ENCODE measurements at places on chromosomes 1 and 21. TPM values are rescaled to one million over a fixed set of nuclear protein-coding genes. Genes with fewer than 3 reads are reported as not detected.
A peak's percentile ranks its signal among the peaks of the same experiment; 100 is the strongest.

The RBM11 gene
- total RNA-seq, result 0.61 TPM

The GNG12 gene
- 12.5 TPM for total RNA-seq

The PADI2 gene
- total RNA-seq, result 0.84 TPM

The YTHDF2 gene
- 45.8 TPM for total RNA-seq

The ILDR2 gene
- 1.2 TPM for total RNA-seq

The CENPF gene
- 145 TPM for total RNA-seq

The NPPB gene
- 43.4 TPM for total RNA-seq

The EPHB2 gene
- 31.5 TPM for total RNA-seq

The VANGL2 gene
- total RNA-seq, result 3.2 TPM

The CALML6 gene
- 1.2 TPM for total RNA-seq

The SLC35F3 gene
- not detected for total RNA-seq

- DNase-seq, result no peak
- H3K4me1 ChIP-seq, result no peaks in the 10 kb centered on the region
- no peak overlapping the region for H3K4me3 ChIP-seq
Measured at GRCh38 chr1:38191461-38191860, 144.9 kb upstream of the POU3F1 start.

GRCh38 chr21:45432575-45433255, 27.8 kb downstream of the COL18A1 start:
- peaks cover 52% of the 10 kb centered on the region for H3K4me1 ChIP-seq
- no peak for DNase-seq
- H3K36me3 ChIP-seq, result peaks cover 1% of the 10 kb centered on the region
- H3K27me3 ChIP-seq, result no peaks in the 10 kb centered on the region
- peak overlapping the region; percentile 96 for H3K27ac ChIP-seq

GRCh38 chr21:28822486-28823335, 170.0 kb downstream of the LTN1 start:
- H3K4me3 ChIP-seq, result no peak overlapping the region
- no peak for DNase-seq
- peaks cover 1% of the 10 kb centered on the region for H3K27me3 ChIP-seq
- no peaks in the 10 kb centered on the region for H3K36me3 ChIP-seq
- no peak overlapping the region for H3K27ac ChIP-seq

- no peak overlapping the region for H3K4me3 ChIP-seq
- DNase-seq, result no peak
- H3K4me1 ChIP-seq, result peaks cover 13% of the 10 kb centered on the region
- H3K27ac ChIP-seq, result no peak overlapping the region
Measured at GRCh38 chr1:169849346-169850022, 44.2 kb downstream of the SCYL3 start.

DNA sequence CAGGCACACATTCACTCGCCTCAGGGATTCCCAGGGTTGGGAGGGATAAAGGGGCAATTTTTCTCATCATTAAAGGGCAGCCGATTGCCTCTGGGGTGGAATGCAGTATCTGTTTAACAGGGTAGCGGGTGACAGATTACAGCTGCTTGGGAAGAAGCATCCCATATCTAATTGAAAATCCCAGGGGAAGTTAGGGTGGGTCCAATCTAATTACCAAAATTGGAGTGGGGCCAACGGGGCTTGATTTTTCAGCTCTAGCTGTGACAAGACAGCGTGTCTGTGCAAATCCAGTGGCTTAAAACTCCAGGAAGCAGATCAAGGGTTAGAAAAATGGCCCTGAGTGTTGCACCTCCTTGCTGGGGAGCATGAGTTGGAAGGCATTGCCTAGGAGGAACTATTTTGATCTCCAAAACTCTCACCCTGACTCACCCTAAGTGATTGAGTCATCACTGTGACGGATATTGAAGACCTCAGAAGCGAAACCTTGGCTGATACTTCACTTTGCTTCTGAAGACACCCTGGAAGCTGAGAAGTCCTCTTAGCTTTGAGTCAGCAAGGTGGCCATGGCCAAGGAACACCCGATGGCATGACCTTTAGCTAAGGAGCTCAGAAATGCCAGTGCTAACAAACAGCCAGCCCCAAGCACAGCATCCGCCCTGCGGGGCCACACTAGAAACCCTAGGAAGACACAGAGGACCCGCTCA, 46.0 kb downstream of the GRHL3 start:
- no peak overlapping the region for H3K4me3 ChIP-seq
- no peaks in the 10 kb centered on the region for H3K4me1 ChIP-seq
- DNase-seq, result no peak
- H3K27me3 ChIP-seq, result no peaks in the 10 kb centered on the region
- no peaks in the 10 kb centered on the region for H3K36me3 ChIP-seq

GRCh38 chr1:247740721-247741120, 2.3 kb downstream of the OR14K1 start:
- H3K27ac ChIP-seq, result no peak overlapping the region
- no peaks in the 10 kb centered on the region for H3K27me3 ChIP-seq
- H3K36me3 ChIP-seq, result no peaks in the 10 kb centered on the region

GRCh38 chr1:12548973-12549459, 69.0 kb downstream of the DHRS3 start:
- H3K27me3 ChIP-seq, result no peaks in the 10 kb centered on the region
- no peak for DNase-seq
- H3K4me1 ChIP-seq, result peaks cover 14% of the 10 kb centered on the region
- H3K4me3 ChIP-seq, result no peak overlapping the region
- no peaks in the 10 kb centered on the region for H3K36me3 ChIP-seq

DNA sequence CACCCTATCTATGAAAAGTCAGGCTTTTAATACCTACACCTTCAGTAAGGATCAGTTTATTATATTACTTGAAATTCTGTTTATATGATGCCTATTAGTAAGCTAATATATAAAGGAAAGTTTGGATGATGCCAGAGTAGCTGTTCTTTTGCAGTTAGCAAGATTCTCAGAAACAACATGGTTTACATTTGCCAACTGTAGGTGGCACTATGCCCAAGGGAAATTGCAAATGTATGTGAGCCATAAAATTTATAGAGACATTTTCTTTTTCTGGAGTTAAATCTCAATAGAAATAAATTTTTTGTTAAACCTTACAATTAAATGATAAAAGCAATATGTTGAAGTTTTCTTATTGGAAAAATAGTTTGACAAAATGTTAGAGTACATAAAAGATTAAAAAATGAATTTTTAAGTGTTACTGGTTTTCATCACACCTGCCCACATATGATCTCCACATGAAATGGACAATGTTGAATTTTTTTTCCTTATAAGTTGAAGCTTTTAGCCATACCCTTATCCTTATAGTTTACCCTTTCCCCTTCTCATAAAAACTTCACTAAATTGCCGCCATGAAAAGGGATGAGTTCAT, 32.1 kb upstream of the EPHX4 start:
- H3K4me3 ChIP-seq, result no peak overlapping the region
- no peaks in the 10 kb centered on the region for H3K4me1 ChIP-seq
- H3K36me3 ChIP-seq, result no peaks in the 10 kb centered on the region

DNA sequence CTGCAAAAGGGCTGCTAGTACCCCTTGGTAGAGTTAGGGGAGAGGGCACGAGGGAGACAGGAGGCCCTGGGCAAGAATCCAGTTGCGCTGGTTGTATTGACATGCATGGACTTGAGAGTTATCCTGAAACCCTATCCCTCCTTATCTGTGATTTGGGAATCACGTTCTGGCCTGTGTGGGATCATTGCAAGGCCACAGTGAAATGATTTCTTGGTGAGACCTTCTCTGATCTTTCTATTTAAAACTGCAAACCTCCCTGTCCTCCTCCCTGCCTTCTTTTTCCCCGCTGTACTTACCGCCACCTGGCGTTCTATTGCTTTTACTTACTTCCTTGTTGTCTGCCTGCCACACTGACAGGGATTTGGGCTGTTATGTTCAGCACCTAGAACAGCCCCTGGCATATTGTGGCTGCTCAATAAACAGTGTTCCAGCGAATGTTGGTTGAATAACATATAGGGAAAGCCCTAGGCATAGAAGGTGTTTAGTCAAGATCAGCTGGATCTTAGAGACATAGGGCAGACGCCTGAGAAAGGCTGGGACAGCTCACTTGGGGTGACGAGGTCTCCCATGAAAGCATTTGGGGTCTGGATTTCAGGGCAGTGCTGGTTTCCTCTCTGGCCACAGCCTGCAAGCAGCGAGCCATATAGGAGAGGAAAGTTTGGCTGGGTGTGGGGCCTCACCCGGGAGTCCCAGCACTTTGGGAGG, 25.6 kb downstream of the ALPL start:
- peaks cover 6% of the 10 kb centered on the region for H3K4me1 ChIP-seq
- no peaks in the 10 kb centered on the region for H3K36me3 ChIP-seq
- peak; percentile 64 for DNase-seq
- H3K27me3 ChIP-seq, result no peaks in the 10 kb centered on the region

- H3K27ac ChIP-seq, result no peak overlapping the region
- no peak overlapping the region for H3K4me3 ChIP-seq
- no peaks in the 10 kb centered on the region for H3K27me3 ChIP-seq
- no peaks in the 10 kb centered on the region for H3K36me3 ChIP-seq
- peaks cover 17% of the 10 kb centered on the region for H3K4me1 ChIP-seq
Measured at GRCh38 chr1:205681364-205681763, 1.1 kb upstream of the SLC45A3 start.

DNA sequence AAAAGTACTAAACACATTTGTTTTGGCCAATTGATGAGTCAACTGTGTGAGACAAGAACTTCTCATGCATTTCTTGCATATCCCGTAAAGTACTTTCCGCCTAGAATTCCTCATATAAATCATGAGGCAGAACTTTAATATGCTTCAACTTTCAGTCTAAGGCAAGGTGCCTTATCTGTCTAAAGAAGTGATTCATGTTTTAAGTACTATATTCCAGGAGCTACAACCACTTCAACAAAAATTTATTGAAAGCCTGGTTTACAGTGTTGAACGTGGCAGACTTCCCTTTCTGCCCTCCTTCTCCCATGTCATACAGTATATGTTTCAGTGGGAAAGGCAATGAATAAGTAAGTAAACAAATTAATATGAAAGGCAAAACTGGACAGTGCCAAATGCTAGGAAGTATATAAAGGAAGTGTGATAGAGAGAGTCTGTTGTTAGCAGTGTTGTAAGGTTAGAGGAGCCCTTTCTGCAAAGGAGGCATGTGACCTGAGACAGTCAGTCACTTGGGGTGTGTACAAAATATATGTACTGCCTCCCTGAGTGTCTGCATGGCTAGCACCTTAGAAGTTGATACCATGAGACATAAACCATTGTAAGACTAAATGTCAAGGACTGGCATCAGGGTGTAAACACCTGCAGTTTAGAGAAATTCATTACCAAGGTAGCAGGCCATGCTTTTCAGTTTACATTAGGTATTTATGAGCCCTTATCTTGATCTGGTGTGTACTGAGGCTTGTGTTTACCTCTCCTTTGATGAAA, 362.2 kb downstream of the SRGAP2C start:
- H3K4me1 ChIP-seq, result no peaks in the 10 kb centered on the region
- no peaks in the 10 kb centered on the region for H3K27me3 ChIP-seq
- no peak overlapping the region for H3K4me3 ChIP-seq
- no peak overlapping the region for H3K27ac ChIP-seq
- no peak for DNase-seq

DNA sequence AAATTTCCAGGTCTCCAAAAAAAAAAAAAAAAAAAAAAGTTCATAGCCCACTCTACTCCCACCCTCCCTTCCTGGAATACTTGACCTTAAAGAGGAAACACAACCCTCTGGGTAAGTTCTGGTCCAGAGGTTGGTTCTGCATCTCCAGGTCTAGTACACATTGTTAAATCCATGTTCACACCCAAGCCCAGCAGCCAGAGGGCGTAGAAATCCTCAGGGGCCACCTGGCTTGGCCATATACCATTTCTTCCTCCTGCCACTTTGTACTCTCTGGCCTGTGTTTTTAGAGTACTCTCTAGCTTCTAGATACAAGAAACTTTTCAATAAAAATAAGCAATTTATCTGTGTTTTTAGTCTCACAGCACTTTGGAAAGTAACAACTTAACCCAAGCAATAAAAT, 89.3 kb downstream of the PHTF1 start:
- peaks cover 18% of the 10 kb centered on the region for H3K4me1 ChIP-seq
- H3K36me3 ChIP-seq, result no peaks in the 10 kb centered on the region
- no peak for DNase-seq

DNA sequence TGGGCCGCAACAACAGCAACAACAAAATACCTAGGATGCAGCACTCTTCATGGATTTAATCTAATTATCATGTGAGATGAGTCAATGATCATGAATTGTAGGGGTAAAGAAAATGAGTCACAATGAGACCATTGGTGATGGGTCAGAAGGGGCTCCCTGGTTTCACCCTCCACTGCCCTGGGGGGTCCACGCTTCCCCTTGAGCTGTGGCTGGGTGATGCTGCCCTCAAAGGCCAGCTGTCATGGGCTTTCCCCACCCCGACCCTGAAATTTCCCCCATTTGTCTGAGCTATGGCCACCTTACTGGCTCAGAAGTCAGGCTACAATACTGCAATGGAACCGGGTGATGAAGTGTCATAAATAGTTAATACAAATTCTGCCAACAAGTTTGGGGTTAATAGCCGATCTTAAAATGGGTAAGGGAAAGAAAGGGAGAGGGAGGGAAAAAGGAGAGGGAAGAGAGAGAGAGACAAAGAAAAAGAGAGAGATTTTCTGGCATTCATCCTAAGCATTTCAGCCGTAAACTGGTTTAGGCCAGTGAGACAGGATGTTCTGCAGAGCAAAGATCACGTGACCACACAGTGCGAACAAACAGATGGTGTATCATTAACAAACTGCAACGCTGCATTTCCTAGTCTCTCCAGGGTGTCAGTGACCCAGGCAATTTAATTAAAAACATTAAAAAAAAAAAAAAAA, 143.4 kb upstream of the ERRFI1 start:
- no peaks in the 10 kb centered on the region for H3K27me3 ChIP-seq
- peaks cover 27% of the 10 kb centered on the region for H3K4me1 ChIP-seq
- peak; percentile 82 for DNase-seq
- H3K4me3 ChIP-seq, result no peak overlapping the region
- H3K27ac ChIP-seq, result peak overlapping the region; percentile 91
- no peaks in the 10 kb centered on the region for H3K36me3 ChIP-seq

- no peaks in the 10 kb centered on the region for H3K27me3 ChIP-seq
- H3K4me1 ChIP-seq, result no peaks in the 10 kb centered on the region
- DNase-seq, result no peak
- H3K27ac ChIP-seq, result no peak overlapping the region
- no peaks in the 10 kb centered on the region for H3K36me3 ChIP-seq
- no peak overlapping the region for H3K4me3 ChIP-seq
Measured at GRCh38 chr21:31042080-31042464, 3.8 kb upstream of the KRTAP19-8 start.

- no peaks in the 10 kb centered on the region for H3K36me3 ChIP-seq
Measured at GRCh38 chr1:183730107-183730724, 74.7 kb upstream of the RGL1 start.

DNA sequence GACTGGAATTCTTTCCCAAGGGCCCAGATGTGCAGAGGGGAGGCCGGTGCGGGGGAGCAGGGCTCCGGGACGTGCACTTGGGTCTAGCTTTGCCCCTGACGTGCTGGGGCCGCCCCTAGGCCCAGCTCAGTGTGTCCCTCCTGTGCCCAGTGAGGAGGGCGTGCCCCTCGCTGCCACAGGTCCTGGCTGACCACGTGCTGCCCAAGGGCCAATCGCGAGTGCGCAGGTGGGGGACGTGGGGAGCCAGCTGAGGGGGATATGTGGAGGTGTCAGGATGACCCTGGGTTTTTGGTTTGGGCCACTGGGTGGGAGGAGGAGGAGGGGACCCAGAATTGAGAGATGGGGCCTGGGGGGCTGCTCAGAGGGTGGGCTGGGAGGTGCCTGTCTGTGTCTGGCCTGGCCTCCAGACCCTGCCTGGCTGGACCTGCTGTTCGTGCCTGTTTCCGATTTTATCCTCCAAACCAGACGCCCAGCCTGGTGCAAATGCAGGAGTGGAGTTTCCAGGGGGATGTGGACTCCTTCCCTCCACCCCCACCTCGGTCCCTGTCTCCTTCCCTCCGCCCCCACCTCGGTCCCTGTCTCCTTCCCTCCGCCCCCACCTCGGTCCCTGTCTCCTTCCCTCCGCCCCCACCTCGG, 6.1 kb upstream of the RNF223 start:
- H3K4me3 ChIP-seq, result peak overlapping the region; percentile 38
- DNase-seq, result peak; percentile 74

- no peaks in the 10 kb centered on the region for H3K36me3 ChIP-seq
- H3K27me3 ChIP-seq, result no peaks in the 10 kb centered on the region
- H3K4me3 ChIP-seq, result no peak overlapping the region
- DNase-seq, result peak; percentile 41
- H3K4me1 ChIP-seq, result peaks cover 11% of the 10 kb centered on the region
Measured at GRCh38 chr1:202553560-202554038, 156.7 kb downstream of the SYT2 start.
